Cerebellar nuclear complex (tissue), 1 donor: ENCODE measurements at places on chromosomes 13 and 19.

DNA sequence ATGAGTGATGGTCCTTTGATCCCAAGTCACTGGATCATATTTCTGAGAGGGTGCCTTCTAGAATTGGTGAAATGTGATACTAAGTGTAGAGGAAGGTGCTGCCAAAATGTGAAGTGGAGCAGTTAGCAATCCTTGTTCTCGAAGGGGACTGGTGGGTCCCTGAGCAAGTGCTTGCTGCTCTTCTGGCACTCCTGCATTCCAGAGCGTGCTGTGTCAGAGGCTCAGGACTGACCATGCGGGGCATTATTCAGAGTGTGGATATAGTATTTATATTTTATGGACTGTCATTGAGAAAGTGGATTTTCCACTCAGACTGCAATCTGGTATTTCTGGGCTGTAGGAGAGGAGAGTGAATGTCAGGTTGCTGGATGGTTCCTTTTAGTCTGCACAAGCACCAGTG lies 152.6 kb upstream of the KL start:
- DNase-seq: no peak

DNA sequence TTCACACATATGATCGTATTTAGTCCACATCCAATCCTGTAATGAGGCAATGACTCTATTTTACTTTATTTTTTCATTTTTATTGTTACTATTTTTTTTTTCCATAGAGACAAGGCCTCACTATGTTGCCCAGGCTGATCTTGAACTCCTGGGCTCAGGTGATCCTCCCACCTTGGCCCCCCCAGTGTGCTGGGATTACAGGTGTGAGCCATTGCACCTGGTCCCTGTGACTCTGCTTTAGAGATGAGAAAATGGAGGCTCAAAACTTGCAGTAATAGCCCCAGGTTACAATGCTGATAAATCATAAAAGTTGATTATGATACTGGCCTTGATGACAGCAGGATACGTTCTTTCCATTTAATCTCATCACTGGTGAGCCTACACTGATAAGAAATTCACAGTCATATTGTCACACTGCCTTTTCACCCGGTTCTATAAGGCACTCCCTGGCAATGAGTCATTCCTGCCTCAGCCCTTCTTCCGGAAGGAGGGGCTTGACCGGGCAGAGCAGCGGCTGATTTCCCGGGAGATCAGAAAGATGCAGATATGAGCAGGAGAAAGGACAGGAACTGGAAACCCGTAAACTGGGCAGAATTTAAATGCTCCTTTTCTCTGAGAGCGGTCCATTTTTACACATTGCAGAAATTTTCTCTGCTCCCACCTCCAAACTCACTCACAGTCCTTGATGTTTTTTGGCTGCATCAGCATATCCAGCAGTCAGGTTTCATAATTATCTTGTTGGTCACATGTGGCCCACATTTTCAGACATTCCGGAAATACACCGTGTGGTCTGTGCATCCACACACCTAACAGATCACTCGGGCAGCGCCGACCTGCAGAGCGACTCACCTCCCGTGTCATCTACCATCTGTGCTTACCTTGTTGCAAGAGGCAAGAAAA lies 616.4 kb downstream of the EFNB2 start:
- DNase-seq: peak; percentile 24

- no peak for DNase-seq
These were observed 1.2 kb downstream of the ZNF233 start for GRCh38 chr19:44260695-44261446.

DNA sequence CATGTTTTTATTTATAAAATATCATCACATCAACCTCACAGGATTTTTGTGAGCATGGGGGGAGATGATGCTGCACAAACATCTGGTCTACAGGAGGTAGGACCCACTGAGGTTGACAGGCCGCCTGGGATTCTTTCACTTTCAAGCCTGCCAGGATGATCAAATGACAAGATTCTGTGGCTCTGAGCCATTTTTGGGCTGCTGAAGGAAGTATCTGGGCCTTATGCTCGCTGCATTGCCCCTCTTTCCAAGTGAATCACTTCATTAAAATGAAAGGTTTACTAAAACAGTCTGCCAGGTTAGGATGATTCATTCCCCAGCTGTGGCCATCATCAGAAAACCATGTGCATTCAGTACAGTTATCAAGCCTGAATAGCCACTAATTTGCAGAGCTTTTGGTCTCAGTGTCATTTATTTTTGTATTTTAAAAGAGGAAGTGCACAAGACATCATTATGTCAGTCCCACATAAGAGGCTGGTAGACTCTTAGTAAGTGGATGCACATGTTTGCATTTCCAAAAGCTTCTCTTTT lies 34.4 kb downstream of the STARD13 start:
- no peak for DNase-seq

- DNase-seq: no peak
These were observed 19.4 kb downstream of the NOTCH3 start for GRCh38 chr19:15181394-15181793.

DNA sequence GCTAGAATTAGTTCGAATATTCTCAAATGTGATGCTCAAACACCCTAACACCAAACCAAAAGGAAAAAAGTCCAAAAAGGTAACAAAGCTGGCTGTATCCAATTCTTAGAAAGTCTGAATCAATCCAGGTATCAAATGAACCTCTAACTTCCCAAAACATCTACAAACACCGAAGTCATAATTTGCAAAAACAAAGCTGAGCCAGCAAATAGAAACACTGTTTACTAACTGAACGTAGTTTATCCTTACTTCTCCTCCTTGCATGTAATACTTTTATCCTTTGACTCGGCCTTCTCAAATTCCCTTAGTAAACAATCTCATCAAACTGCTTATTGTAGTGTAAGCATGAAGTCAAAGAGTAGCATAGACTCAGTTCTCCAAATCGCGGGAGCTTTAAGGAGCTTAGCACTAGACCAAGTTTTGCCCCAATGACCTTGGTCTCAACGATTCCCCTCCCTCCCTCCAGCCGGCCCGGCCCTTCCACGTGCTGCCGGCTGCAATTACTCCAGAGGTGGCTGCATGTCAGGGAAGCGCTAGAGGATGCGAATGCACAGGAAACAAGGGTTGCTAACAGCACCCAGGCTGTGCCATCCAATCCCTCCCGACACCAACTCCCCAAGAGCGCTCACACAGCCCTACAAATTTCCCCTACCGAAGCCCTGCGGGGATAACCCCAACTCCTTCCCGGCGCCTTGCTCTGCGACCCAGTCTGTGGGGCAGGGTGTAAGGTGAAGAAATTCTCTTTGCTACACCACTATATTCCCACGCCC lies 693 bp downstream of the XPO4 start:
- DNase-seq: no peak

DNA sequence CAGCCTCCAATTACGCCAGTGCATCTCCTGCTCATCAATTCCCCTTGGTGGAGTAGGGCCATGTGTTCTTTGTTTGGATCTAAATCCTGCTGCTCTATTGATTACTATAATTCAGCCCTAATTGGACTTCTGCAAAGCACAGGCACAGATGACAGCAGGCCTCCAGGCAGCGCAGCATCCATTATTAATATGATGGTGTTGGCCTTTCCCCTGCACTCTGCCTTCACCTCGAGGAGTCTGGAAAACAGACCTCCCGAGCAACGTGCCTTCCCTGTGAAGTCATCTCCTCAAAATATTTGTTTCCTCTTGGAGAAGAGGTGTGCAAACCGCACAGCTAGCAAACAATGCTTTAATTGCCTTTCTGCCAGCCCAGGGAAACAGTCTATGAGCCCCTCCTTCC lies 92.5 kb downstream of the UQCRFS1 start:
- no peak for DNase-seq

- no peak for DNase-seq
These were observed 490.8 kb downstream of the FOXO1 start for GRCh38 chr13:40175639-40176038.

DNA sequence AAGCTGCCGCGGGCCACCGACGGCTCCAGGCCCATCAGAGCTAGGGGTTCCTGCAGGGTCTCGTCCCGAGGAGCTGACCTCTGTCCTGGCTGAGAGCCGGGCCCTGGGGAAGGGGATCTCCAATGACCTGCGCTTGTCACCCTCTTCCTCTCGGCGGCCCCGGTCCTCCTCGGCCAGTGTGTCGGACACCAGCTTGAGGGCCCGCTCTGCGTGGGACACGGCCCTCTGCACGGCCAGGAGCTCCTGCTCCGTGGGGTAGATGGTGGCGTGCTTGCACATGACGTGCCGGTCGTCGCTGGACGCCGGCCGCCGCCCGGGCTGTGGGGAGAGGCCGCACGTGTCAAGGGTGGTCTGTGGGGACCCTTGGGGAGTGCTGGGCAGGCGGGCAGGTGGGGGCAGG lies 32.7 kb upstream of the MATK start:
- no peak for DNase-seq

- DNase-seq: no peak
These were observed 2.4 kb upstream of the HSH2D start for GRCh38 chr19:16141043-16141442.

GRCh38 chr19:16262618-16263017 lies 62.0 kb upstream of the KLF2 start:
- no peak for DNase-seq

DNA sequence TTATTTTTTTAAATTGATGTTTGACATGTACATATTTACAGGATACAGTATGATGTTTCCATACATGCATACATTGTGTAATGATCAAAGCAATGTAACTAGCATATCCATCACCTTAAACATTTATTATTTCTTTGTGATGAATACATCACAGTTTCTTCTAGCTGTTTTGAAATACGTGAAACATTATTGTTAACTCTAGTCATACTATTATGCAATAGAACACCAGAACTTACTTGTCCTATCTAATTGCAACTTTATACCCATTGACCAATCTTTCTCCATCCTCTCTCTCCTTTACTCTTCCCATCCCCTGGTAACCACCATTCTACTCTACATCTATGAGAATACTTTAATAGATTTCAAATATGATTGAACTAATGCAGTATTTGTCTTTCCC lies 1942.7 kb downstream of the PCDH9 start:
- no peak for DNase-seq
